ENCODE measurements at places on chromosomes 3 and 15.

GRCh38 chr3:124791639-124792151 lies 61.4 kb downstream of the UMPS start:
- no peak for DNase-seq

DNA sequence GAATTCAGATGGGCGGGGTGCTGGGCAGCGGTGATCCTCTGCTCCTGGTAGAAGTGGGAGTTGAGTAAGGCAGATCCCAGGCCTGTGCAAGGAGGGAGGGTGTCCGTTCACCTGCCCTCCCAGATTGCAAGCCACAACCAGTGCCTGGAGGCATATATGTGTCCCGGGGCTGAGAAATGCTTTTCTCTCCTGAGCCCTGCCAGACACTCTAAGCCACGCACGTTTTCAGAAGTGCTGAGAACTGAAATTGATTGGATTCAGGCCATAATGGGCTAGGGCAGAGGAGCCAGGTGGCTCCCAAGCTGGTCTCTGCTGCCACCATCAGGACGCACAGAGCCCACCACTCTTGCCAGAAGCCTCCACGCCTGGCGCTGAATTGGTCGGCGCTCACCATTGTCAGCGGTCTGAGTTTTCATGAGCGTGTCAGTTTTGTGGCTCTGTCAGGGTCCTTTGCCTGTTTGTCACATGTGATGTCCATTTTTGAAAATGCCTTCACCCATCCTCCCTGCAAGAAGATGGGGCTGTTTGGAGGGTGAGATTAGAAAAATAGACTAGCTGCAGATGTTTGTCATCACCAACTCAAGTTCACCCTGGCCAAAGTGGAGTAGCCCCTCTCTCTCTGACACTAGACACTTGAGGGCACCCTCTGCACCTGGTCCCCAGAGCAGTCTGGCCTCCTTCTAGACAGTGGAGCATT lies 15.4 kb upstream of the BFSP2 start:
- DNase-seq, result peak; percentile 5

DNA sequence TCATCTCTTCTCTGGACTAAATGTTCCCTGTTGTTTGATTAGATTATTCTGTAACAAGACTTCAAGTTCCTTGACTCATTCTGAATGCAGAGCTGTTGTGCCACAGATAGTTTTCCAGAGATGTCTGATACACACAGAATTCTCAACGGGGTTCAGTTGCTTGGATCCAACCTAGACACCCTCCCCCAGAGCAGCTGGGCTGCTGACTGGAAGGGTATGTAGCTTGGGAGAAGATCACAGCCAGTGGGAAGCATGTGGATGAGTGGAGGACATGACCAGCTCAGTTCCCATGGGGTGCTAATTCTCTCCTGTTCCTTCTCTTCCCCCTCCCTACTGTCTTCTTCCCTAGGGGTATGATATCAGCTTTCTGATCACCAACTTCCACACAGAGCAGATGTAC lies 6.6 kb upstream of the TTLL3 start:
- no peak for DNase-seq

GRCh38 chr3:123693584-123694190 lies 108.8 kb upstream of the HACD2 start:
- no peak for DNase-seq

DNA sequence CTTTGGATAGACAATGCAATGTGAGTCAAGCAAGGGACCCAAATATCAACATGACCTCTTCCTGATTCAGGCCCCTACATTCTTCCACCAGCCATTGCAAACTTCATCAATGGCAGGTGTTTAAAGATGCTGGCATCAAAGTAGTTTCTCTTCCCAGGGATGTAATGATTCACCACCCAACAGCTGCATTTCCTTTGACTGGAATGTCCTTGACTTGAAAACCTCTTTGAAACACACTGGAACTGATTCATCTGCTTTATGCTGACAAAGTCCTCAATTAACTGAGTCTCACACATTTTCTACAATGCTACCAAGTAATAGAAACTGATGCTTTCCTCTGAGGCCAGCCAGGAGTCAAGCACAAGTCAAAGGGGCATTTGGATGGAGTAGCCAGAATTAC lies 385.5 kb downstream of the GBE1 start:
- no peak for DNase-seq

GRCh38 chr3:58141766-58142345 lies 68.9 kb downstream of the DNASE1L3 start:
- DNase-seq, result no peak

GRCh38 chr3:80238606-80239005 lies 470.8 kb upstream of the ROBO1 start:
- DNase-seq, result no peak

DNA sequence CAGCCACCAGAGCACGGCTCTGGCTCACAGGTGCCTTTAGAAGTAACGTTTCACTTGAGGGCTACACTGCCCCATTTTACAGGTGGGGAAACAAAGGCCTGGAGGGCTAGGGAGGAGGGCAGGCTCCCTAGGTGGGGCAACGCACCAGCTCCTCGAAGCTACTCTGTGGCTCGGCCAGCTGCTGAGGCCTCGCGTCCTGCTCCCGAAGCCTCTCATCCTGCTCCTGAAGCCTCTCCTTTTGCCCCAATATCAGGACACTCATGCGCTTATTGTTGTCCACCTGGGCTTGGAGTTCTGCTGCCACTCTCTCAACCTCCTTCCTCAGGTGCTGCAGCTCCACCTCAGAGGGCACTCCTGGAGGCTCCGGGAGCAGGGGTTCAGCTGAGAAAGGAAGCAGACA lies 28.2 kb upstream of the OR4F6 start:
- DNase-seq, result no peak

GRCh38 chr3:143658861-143659260 lies 189.4 kb downstream of the SLC9A9 start:
- DNase-seq, result no peak

DNA sequence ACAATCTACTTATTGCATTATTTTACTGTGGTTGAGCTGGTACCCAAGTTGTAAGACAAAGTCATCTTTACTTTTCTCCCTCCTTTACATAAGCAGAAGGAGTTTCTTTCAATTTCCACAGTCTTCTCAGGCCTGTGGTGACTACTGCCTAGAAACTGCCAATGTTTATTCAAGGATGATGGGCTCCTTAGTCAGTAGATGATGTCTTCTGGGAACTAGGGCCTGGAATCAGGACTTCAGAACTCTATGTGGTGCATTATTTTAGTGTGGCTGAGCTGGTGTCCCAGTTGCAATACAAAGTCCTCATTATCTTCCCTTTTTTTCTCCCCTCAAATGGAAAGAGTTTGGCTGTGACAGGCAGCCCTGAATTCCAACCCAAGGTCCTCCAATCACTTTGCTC lies 1762.5 kb downstream of the SI start:
- no peak for DNase-seq

GRCh38 chr15:87566236-87566635 lies 690.3 kb downstream of the NTRK3 start:
- no peak for DNase-seq

- DNase-seq, result no peak
Observed at GRCh38 chr15:27223179-27223578, 252.2 kb downstream of the GABRG3 start.

DNA sequence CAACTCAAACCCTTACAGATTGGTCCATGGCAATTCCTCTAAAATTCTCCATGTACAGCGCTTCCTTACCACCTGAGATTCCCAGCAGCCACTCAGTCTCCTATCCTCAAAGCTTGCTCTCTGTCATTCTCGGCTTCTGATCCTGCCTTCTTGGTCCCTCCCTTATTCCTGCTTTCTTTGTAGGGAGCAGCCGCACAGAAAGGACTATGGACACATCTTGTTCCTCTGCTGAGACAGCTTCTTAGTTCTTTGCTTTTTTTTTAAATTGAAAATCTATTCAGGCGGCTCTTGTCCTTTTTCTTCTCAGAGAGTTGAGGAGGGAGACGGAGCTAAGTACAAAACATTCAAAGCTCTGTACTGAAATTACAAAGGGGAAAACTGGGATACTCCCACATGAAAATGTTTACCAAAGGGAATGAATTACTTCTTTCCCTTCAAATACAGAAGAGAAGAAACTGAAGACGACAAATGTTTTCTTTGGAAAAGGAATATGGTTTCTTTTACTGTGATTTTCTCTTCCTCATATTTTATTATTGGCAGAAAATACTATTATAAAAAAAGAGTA lies 285.1 kb downstream of the IL20RB start:
- no peak for DNase-seq

DNA sequence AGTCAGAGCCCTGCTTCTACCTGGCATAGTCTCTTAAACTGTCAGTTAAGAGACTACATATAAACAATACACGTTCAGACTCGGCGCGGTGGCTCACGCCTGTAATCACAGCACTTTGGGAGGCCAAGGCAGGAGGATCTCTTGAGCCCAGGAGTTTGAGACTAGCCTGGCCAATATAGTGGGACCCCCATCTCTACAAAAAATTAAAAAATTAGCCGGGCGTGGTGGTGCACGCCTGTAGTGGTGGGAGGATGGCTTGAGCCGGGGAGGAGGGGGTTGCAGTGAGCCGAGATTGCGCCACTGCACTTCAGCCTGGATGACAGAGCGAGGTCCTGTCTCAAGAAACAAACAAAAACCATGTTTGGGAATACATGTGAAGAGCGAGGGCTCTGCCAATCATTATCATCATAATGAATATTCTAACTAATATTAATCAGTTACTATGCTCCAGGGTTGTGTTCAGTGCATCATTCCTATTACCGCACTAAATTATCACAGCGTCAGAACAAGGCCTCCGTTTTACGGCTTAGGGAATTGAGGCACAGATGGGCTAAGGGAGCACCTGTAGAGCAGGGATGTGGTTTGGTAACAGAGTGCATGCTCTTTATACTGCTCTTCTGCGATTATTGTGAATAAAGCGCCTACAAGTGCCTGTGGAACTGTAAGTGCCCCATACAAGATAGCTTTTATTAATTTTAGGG lies 844 bp upstream of the UQCC5 start:
- DNase-seq, result no peak

GRCh38 chr3:76554707-76555106 lies 485.2 kb upstream of the ROBO2 start:
- no peak for DNase-seq

DNA sequence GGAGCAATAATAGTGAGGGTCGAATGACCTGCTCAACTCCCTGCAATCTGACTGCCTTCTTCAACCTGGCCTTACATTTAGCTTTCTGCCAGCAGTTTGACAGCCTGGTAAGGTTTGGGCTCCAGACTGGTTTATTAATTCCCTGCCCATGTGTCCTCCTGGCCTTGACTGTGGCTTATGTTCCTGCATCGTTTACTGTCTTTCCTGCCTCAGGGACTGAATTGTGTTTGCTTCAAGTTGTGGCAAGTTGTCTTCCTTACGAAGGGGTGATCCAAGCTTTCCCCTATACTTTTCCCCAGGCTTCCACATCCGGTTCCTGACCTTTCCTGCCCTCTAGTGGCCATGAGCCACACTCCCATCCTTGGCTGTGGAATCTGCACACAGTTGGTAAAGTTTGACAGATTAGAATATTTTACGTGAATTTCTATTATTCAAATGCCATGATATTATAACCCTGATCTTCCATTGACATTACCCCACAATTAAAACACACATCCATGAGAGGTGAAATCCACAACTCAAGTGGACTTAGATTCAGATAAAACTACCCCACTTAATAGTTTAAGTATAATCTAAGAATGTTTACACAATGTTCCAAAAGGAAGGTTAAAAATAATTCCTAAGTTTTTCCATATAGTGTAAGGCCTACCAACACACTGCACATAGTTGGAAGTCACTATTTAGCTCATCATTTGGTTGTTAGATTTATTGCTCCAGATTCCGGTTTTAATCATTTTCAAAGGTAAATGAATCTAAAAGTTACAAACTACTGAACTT lies 95.7 kb downstream of the NEDD4 start:
- no peak for DNase-seq

DNA sequence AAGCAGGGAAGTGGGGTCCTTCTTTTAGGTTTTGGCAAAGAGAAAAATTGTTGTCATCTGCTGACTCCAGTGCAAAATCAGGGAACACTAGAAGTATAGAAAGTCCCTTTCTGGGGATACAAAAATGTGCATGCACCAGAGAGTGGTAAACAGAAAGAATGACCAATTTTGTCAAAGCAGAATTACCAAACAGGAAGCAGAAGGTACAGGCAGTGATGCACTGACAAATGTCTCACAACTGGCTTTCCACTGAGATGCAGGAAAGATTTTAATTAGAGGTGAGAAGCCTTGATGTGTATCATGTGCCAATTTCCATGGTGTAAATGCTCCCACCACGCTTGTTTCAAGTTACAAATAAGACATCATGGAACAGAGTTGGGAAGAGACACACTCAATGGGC lies 66.0 kb downstream of the TRIM69 start:
- no peak for DNase-seq

DNA sequence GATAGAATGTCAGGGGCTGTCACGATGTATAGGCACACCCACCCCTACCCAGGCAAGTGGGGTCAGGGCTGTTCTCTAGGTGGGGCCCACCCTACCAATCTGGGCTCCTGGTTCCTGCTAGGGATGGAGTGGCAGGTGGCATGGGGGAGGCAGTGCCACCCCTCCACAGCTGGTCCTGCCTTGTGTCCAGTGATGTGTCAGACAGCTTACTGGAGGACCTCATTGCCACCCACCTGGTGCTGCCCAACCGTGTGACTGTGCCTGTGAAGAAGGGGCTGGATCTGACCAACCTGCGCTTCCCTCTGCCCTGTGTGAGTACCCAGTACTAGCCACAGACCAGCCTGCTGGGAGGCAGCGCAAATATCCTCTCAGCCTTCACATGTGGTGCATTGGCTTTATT lies 27.5 kb downstream of the ESYT3 start:
- no peak for DNase-seq

DNA sequence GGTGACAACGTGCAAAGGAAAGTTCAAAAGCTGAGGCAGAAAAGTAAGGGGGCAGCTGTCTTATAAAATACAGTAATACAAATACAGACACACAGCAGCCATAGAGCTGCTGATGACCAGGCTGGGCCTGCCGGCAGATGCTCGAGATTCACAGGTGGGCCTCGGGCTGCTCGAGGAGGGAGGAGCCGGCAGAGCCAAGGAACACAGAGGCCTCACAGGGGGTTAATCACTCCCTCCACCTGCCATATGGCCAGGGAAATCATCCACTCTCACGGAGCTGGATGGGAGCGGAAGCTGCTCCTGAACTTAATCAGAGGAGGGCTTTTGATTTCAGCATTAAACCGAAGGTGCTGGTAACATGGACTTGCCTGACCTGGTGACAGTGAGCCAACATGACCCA lies 29.6 kb upstream of the MGLL start:
- no peak for DNase-seq

- no peak for DNase-seq
Observed at GRCh38 chr3:105868431-105868741, 426 bp downstream of the CBLB start.

DNA sequence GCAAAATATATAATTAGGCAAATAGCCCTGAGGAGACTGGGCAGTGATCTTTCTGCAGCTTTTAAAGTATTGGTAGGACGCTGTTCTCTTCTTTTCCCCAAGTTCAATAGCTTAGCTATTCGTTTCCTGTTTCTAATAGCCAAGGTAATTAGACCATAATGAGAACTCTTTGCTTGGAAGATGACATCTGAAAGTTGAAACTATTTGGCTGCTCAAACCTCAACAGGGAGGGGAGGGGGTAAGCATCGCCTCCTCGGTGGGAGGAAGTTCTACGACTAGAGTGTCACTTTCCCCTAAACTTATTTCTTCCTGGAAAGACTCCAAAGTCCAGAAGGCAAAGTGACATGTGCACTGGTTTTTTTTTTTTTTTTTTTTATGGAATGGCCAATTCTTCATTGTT lies 22.8 kb upstream of the ALDH1A3 start:
- DNase-seq, result no peak

All from activated T-cell treated with anti-CD3 and anti-CD28 coated beads for 24 hours (primary cell).